ENCODE measurements at places on chromosomes 2 and 18.

DNA sequence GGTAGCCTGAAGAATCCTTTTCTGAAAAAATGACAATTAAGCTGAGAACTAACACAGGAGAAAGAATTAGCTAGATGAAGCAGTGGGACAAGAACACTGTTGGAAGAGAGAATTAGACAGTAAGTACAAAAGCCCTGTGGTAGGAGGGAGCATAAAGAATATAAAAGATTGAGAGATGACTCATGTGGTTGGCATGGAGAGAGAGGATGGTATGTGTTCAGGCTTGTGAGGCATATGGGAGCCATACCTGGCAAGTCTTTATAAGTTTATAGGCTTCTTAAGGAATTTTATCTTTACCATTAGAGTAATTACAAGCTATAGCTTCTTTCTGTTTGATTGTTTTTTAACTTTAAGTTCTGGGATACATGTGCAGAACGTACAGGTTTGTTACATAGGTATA, 325.0 kb downstream of the ARL6IP6 start:
- no peak for DNase-seq

GRCh38 chr2:96089356-96090195, 26.8 kb downstream of the ADRA2B start:
- no peak for DNase-seq

GRCh38 chr2:172046080-172046678, 39.1 kb upstream of the DLX1 start:
- DNase-seq, result no peak

- no peak for DNase-seq
Observed at GRCh38 chr2:241349941-241350340, 6.1 kb upstream of the FARP2 start.

DNA sequence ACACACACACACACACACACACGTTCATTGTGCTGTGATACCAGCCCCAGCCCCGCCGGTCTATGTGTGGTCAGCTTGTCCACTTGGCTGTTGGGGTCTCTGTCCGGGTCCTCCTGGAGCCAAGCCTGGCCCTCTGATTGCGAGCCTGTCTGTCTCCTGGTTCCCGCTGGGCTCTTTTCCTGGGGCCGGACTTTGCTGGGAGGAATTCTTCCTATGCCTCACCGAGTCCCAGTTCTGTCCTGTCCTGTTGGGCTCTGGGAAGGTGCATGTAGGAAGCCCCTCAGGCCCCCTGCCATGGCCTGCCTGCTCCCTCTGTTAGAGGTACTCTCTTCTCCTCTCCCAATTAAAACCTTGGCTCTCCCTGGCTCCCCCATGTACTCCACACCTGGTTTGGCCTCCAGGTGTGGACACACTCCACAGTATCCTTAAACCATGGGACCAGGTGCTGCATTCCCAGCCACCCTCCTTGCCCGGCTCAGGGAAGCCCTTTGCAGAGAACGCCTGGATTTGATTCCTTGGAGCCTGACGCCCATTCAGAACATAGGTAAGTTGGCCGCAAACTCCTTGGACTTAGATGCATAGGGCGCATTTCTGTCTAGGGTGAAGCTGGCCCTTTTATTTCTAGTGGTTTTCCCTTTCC, 42.3 kb downstream of the CABLES1 start:
- no peak for DNase-seq

- no peak for DNase-seq
Observed at GRCh38 chr2:12057436-12058166, 311.2 kb downstream of the LPIN1 start.

GRCh38 chr2:121483021-121483420, 47.7 kb upstream of the RNU4ATAC start:
- no peak for DNase-seq

GRCh38 chr18:12657684-12658425, at the start of gene SPIRE1:
Gene SPIRE1 (minus strand): TSS chr18:12658107. CDS start chr18:12657866, 241 bp downstream.
- peak; percentile 48 for DNase-seq

- DNase-seq, result no peak
Observed at GRCh38 chr2:25454824-25455611, 113.3 kb upstream of the DNMT3A start.

GRCh38 chr2:45697190-45697589, 45.7 kb downstream of the PRKCE start:
- no peak for DNase-seq

DNA sequence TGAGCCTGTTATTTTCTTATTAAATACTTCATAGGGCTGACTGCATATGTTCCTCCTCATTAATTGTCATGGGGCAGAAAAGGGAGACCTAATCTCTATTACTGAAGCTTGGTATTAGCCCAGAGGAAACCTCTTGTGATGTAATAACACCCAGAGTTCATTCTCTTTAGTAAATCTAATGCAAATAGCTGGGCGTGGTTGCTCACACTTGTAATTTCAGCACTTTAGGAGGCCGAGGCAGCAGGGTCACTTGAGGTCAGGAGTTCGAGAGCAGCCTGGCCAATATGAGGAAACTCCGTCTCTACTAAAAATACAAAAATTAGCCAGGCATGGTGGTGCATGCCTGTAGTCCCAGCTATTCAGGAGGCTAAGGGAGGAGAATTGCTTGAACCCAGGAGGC, 14.7 kb downstream of the DAW1 start:
- DNase-seq, result no peak

GRCh38 chr2:25701801-25702200, 28.4 kb upstream of the DTNB start:
- DNase-seq, result no peak

DNA sequence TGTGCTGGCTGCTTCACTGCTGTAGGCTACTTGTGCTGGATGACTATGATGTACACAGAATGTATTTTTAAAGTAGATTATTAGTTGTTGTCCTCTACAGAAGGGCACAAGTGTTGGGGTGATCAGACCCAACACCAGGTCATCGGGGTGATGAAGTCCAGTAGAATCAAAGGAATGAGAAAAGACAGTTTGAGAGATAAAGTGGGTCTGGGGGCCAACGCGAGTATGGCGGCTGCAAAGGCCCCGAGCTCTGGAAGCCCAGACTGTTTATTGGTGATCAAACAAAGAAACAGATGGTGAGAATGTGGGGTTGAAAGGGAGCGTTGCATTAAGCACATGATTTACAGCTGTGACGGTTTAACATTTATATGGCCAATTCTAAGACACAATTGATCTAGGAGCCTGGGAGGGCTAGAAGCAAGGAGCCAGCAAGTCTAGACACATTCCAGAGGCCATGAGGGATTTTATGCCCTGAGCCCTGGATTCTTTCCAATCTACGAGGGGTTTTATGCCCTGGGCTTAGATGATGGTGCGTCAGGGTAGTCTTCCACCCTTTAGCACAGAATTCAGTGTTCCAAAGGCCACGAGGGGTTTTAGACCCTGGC, 153.5 kb downstream of the AGPS start:
- DNase-seq, result no peak

DNA sequence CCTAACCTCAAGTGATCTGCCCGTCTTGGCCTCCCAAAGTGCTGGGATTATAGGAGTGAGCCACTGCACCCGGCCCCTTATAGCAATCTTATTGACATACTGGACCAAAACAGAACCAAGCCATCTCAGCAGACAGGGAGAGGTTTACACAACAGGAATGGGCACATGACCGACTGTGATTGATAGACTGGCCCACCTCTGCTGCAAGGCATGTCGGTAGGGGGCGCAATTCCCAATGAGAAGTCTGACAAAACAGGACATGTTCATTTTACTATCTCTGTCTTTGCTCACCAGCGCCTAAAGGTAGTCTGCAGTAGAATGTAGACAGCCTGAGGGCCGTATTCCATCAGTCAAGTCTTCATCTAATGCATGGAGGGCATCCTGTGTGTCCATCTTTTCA, 2.0 kb downstream of the LYPD6B start:
- no peak for DNase-seq

DNA sequence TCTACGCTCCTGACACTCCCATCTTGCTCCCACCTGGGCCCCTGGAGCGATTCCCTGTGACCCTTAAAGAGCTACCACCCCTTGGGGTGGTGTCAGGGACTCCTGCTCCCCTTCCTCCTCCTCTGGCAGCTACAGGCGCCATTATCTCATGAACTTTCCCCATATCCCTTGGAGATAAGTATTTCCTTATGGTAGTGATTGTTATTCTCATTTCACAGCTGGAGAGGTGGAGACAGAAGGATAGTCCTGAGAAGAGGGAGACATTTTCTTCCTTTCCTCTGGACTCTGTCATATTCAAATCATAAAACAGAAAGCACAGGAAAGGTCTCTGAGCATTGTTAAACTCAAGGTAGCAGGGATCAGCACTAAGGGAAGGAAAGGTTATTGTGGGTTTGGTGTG, 34.6 kb downstream of the RDH14 start:
- no peak for DNase-seq

GRCh38 chr2:128372621-128373341, 54.1 kb upstream of the HS6ST1 start:
- no peak for DNase-seq

DNA sequence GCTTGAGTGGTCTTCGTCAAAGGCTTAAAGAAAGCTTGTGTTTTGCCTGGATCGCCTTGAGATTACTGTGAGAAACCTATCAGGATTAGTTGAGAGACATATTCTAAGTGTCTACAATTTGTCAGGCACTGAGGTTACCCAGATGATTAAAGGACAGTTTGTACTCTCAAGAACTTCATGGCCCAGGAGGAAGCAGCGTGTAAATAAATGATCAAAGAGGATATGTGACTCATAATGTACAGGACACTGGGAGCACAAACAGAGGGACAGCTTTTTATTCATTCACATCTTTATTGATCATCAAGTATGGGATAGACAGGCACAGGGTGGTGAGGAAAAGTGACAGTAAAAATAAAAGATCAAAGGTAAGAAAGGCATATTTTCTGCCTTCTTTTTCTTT, 152.6 kb upstream of the FSHR start:
- no peak for DNase-seq

GRCh38 chr2:205925373-205926337, 160.3 kb downstream of the INO80D start:
- no peak for DNase-seq

DNA sequence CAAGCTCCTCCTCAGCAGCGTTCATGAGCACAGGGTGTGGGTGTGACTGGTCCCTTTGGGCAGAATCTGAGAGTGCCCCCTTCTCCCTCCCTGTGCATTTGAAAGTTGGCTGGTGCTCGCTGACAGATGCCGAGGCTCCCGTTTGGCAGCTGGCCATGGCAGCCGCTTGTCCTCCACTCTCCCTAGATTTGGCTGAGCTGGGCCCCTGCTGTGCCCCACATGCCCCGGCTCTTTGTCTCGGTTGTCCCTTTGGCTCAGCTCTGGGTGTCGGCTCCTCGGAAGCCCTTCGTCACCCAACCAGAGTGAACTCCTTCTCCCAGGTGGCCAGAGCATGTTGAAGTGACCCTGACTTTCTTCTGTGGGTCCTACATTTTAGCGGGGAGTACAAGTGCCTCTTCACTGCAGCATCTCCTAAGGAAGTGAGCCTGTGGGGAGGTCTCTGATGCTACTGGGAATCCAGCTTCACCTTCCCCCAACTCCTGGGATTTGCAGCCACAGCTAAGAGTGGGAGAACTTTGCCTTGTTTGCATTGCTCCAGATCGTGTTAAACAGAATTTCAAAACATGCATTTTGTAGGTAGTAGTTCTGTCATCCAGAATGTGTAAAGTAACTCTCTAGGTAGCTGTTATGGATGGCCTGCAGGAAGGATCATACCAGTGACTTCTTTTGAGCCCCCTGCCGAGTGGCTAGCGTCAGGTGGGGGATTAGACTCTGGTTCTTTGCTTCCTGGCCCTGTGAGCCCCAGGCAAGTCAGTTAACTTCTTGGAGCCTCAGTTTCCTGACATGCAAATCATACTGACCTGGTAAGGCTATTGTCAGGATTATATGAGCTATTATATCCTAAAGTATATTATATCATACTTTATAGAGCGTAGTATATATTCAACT, 24.2 kb downstream of the HPCAL1 start:
- DNase-seq, result no peak

DNA sequence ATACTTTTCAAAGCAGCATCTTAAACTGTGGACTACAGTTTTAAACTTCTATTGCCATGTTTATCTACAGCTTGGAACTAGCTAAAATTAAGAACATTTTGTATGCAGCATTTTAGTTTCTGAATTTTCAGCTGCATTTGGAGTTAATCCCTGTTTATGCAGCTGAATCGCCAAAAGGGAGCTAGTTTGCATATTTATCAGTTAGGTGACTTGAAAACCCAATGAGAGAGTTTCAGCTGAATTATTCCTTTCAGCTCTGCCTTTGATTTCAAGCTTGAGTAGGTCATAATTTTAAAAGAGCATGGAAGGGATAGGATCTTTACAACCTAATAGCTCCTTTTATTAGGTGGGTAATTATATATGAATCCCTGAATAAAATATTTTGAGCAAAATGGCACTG, 692.6 kb downstream of the MBD2 start:
- DNase-seq, result no peak

DNA sequence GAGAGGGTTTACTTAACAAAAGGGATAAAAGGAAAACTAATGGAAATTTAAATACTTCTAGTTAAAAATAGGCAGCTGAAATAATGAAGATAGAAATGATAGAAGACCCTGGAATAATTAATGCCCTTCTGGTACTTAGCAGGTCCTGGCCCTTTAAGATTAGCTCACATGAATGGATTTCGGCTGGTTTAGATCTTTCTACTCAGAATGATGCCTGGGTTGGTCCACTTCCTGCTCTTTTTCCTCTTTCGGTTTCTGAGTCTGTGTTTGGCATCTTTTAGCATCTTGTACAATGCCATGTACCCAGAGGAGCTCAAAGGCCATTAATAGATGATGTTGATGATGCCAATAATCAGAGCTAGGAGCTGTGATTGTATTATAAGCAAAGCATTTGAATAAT, 290.5 kb downstream of the CLIP4 start:
- DNase-seq, result no peak

- DNase-seq, result no peak
Observed at GRCh38 chr2:54435325-54436226, 20.6 kb upstream of the SPTBN1 start.

DNA sequence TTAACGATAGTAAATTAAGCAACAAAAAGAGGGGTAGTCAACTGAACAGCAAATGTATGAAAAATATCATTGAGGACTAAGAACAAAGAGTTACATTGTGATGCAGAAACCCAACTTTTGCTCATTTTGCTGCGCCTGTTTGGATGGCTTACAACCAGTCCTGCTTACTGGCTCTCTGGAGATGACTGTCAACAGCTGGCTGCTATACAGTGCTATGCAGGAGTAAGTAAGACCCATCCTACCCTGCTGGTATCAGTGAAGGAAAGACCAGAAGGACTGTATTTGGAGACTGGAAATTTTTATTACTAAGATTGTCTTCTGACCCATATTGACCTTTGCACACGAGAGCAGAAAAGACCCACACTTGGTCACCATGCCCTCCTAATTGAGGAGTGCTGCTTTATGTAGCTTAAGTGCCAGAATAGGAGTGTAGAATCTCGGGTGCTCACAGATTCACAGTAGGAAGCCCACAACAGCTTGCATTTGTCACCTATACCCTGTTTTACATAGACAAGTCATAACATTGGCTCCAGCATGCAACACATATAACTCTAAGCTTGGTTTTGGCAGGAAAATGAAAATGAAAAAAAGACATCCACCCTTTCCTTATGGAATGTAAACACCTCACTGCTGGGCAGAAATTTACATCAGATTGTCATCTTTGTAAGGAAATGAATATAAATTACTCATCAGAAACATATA, 1915.0 kb upstream of the CELF4 start:
- no peak for DNase-seq
